ENCODE measurements at places on chromosomes 12 and 14.

DNA sequence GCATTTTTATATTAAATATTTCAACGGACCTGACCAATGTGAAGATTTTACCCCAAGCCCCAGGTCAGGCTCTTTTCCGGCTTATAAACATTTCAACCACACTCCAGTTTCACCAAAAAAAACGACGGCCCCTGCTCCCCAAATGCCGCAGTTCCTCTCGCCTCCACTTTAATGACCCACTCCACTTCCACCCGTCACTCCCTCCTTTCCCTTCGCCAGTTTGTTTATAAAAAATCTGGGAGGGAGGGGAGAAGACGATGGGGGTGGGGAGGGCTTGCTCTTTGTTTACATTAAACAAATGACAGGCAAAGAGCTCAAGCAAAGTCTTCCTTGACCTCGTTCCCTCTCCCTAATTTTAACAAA lies 5.4 kb downstream of the SIX6 start:
- DNase-seq: no peak

DNA sequence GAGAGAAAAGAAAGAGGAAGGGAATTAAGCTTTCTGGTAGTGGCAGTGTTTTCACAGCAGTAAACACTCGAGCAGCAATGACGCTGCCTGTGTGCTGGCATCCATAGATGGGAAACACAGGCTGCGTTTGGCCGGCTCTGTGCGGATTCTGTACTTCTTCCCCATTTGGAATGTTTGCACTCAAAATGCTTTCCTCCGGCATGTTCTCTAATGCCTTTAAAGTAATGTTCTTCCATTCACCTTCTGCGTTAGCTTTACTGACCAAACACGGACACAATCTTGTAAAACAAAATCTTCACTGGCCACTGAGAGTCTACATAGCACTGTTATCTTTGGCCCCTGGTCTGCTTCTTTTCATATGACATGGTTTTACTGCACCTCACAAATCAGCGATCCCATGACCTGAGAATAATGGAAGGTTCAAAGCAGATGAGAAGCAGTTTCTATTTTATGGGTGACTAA lies 31.4 kb downstream of the DCP1B start:
- DNase-seq: no peak

GRCh38 chr12:105420046-105420445 lies 89.6 kb downstream of the C12orf75 start:
- no peak for DNase-seq

DNA sequence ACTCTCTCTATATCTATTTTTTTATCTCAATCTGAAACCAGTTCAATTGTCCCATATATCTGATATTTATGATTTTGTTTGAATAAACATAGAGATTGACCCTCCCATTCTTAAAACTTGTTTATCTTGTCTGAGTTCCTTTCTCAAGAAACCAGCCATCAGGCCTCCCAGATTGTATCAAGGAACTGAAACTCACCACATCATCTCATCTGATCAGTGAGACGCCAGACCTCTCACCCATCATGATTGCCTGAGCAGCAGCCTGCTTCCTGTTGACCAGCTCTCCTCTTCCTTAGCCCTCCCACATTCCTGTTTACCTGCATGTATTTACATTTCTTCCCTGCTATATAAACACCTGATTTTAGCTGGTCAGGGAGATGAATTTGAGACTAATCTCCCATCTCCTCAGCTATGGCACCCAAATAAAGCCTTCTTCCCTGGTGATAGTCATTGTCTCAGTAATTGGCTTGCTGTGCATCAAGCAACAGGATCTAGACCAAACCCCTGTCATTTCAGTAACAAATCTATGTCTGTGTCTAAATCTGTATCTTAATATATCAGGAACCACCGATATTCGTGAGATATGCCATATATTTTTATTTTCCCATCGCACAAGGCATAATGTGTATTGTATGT lies 323.6 kb downstream of the TMTC2 start:
- DNase-seq: no peak

- DNase-seq: no peak
These were observed 446.9 kb downstream of the ATP23 start for GRCh38 chr12:58388261-58388660.

DNA sequence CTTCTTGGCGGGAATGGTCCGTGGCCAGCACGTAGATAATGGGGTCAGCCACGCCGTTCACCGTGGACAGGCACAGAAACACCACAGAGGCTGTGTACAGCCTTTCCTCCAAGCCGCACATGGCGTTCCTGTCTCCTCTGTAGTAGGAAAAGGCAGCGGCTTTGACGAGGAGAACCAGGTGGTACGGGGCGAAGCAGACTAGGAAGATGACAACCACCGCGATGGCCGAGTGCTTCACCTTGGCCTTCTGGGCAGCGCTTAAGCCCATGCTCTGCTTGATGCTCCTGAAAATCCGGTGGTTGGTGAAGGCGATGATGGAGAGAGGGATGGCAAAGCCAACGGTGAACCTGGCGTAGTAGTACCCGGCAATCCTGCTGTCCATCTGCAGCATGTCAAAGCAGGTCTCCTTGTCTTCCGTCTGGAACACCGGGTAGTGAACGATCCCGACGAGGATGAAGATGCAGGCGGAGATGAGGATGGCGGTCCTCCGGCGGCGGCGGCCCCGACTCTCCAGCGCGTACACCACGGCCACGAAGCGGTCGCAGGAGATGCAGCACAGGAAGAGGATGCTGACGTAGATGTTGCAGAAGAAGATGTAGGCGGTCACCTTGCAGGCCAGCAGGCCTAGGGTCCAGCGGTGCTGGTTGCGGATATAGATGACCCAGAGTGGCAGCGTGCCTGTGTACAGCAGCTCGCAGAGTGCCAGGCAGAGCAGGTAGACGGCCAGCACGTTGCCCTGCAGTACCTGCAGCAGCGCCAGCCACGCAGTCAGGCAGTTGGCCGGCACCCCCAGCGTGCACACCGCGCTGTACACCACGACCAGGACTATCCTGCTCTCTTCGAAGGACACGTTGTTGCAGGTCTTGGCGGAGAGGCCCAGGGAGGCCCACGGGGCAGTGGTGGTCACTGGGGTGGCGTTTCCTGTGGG lies 13.8 kb downstream of the GPR132 start:
- DNase-seq: no peak

DNA sequence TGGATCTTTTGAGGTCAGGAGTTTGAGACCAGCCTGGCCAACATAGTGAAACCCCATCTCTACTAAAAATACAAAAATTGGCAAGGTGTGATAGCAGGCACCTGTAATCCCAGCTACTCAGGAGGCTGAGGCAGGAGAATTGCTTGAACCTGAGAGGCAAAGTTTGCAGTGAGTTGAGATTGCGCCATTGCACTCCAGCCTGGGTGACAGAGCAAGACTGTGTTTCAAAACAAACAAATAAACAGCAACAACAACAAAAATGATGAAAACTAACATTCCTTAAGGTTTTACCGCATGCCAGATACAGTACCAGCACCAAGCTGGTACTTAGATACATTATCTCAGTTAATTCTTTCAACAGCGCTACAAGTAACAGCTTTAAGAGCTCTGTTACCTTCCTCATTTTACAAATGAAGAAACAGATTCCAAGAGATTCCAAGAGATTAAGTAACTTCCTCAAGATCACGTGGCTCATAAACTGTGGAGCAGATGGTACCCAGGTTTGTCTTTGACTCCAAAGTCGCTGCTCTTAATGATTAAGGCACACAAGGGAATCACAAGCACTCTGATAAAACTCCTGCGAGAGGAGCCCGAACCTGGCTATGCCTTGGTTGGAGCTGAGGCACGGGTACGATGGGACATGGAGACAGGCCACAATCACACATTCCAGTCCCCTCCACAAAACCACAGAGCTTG lies 17.7 kb upstream of the PLEK2 start:
- peak; percentile 45 for DNase-seq

Measured in D721Med (cell line).